ENCODE measurements at places on chromosomes 13 and 19. TPM values are rescaled to one million over a fixed set of nuclear protein-coding genes. Genes with fewer than 3 reads are reported as not detected.

Gene PLK5
- not detected for total RNA-seq

Gene COX6B2
- total RNA-seq: not detected

Gene POSTN
- total RNA-seq: 61.6 TPM

Gene SPACA4
- total RNA-seq: not detected

Gene SAFB2
- total RNA-seq: 20.5 TPM

Gene SLAIN1
- 16.3 TPM for total RNA-seq

Gene SHANK1
- 0.81 TPM for total RNA-seq

Gene FFAR1
- total RNA-seq: not detected

Gene ZNF575
- total RNA-seq: 0.16 TPM

Gene PLIN5
- not detected for total RNA-seq

Gene ATP4B
- not detected for total RNA-seq

Gene TNFSF13B
- total RNA-seq: 0.49 TPM

Gene ZNF578
- total RNA-seq: 0.16 TPM

Gene SPPL2B
- 64.8 TPM for total RNA-seq

Gene ZNF229
- total RNA-seq: 2.0 TPM

Gene ICAM5
- total RNA-seq: 0.16 TPM

Gene C19orf33
- total RNA-seq: 209 TPM

Gene S1PR4
- not detected for total RNA-seq

Gene EEF2
- 2,051 TPM for total RNA-seq

Gene CADM4
- total RNA-seq: 39.2 TPM

Gene C19orf67
- not detected for total RNA-seq

Gene KIR2DL4
- not detected for total RNA-seq

Gene MPND
- 11.0 TPM for total RNA-seq

Gene ZNF784
- total RNA-seq: 3.7 TPM

Gene WTIP
- total RNA-seq: 21.5 TPM

Gene CRLF1
- 0.65 TPM for total RNA-seq

Gene ZIK1
- 4.1 TPM for total RNA-seq

Gene SLC15A1
- 0.13 TPM for total RNA-seq

Gene ATP8A2
- total RNA-seq: 2.4 TPM

Gene ZNF726
- total RNA-seq: 1.0 TPM

Gene KIR2DL1
- not detected for total RNA-seq
